ENCODE measurements at places on chromosomes 12 and 14.

DNA sequence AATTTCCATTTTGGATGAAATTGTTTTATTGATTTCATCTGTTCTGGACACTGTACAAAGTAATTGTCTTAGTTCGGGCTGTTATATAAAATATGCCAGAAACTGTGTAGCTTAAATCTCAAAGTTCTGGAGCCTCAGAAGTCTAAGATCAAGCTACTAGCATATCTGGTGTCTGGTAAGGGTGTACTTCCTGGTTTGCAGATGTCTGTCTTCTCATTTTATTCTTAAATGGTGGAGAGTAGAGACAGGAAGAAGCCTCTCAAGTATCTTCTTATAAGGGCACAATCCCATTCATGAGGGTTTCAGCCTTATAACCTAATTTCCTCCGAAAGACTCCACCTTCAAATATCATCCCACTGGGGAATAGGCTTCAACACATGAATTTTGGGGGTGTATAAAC lies 51.3 kb downstream of the MON2 start:
- no peak for DNase-seq

DNA sequence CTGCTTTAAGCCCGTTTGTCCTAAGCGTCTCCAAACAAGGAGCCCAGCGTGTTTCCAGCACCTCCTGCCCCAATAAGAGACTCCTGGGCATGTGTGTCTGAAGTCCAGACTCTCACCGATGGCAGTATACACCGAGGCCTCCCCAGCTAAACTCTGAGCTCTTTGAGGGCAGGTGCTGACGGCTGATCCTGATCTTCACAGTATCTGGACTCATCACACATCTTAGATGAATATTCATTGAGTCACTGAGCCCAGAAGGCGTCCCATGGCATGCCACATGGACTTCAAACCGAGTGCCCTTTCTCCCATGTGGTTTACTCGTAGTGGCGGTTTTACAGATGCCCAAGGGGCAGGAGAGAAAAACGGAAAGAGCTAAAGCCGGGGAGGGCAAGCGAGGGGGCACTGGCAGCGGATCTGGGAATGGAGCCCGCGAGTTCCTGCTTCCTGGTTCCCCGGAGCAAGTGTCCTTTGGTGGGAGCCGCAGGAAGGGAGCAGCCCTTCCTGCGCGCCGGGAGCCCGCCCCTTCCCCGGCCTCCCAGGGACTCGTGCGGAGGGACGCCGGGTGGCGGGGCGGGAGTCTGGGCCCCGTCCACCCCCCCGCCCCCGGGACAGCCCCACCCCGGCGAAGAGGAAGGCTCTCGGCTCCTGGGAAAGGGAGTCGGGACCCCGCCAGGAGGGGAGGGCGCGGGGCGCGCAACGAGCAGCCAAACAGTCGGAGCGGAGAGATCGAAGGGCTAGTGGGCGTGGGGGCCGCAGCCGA lies 585 bp upstream of the TEAD4 start:
- DNase-seq: peak; percentile 57

- DNase-seq: no peak
Observed at GRCh38 chr14:25103271-25103670, 53.3 kb upstream of the STXBP6 start.

DNA sequence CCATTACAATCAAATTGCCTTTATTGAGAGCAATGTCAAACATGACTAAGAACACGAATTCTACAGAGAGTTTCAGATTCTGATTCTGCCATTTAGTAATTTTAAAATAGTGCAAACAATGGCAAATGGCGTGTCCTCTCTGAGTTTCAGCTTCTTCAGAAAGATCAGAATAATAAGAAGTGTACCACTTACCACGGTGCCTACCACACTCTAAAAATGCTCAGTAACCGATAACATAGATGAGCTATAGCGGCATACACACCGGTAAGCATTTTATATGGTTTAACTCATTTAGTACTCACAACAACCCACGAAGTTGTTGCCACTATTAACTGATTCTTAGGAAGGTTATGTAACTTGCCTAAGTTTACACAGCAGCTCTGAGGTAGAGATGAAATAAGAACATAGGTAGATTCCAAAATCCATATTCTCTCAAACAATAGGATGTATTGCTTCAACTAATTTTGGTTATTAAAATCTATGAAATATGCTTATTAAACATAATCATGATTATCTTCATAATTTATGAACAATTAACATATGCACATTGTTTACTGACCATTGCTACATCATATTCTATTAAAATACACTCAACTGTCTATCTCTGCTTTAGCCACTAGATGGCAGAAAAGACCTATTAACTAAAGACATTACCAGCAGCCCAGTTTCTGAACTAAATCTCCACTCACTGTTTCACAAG lies 38.3 kb downstream of the SLC6A15 start:
- peak; percentile 72 for DNase-seq

- DNase-seq: no peak
Observed at GRCh38 chr12:108683906-108684556, 47.3 kb downstream of the CORO1C start.

- DNase-seq: no peak
Observed at GRCh38 chr12:111823891-111824290, 18.1 kb upstream of the MAPKAPK5 start.

DNA sequence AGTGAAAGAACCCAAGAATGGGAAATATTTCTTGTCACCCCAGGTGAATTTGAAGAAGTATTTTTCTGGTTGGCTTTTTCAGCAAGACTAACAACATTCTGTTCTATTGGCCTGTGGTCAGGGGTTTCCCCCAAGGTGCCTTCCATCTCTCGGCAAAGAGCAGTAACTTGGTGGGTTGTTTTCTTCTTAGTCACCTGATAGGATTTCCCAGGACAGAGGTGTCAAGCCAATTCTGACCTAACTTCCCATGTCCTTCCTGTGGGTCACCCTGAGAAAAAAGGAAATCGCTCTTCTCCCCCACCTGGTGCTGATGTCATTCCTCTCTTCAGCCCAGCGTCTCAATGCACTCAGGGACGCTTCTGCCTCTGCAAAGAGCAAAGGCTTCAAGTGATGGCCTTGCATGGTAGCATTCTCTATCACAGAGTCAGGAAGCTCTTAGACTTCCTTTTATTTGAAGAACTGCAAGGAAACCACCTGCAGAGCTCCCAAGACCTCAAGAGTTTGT lies 16.1 kb upstream of the IFNG start:
- DNase-seq: peak; percentile 6

DNA sequence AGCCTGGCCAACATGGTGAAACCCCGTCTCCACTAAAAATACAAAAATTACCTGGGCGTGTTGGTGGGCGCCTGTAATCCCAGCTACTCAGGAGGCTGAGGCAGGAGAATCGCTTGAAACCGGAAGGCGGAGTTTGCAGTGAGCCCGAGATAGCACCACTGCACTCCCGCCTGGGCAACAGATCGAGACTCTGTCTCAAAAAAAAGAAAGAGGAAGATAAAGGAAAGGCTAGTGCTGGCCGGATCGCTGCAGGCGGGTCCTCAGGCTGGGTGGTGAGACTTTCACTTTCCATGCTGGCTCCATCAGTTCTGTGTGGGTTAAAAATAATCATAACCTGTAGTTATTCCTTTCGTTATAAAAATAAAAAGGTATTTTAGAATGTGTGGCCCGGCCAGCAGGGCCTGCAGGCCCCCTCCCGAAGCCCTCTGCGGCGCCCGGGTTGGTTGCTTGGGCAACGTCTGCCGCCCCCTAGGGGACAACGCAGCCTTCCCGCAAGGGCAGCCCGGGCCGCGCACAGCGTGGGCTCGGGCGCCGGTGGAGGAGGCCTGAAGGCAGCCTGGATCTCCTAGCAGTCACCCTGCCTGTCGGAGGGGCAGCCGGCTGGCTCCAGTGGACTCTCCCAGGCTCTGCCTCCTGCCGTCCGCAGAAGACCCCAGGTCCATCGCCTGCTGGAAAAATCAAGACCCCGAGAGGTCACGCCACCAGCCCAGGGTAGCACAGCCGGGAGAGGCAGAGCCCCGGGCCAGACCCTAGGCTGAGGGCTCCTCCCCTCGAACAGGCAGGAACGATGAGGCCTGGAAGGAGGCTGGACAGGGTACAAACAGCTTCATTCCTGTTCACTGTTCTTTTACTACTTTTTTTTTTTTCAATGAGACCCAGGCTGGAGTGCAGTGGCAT lies 5.0 kb upstream of the SLC25A47 start:
- peak; percentile 67 for DNase-seq

GRCh38 chr12:107929436-107929835 lies 154.9 kb downstream of the ASCL4 start:
- peak; percentile 34 for DNase-seq

DNA sequence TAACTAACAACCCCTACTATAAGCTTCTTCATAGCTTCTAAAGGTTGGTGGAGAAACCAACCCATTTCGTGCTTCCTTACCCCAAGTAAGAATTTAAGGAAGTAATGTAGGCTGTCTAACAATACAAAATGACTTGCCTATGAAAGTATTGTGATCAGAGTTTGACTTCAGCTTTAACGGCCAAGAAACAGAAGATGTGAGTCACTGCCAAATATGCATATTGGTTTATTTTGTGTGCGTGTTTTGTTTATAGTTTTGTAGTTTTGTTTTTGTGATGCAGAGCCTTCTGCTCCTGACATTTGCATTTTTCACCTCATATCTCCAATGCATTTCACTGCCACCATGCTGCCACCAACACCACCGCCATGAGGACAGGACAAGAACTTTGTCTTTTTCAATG lies 146.0 kb downstream of the FBXL14 start:
- no peak for DNase-seq

GRCh38 chr12:108468196-108468968 lies 46.7 kb upstream of the FICD start:
- peak; percentile 50 for DNase-seq

- no peak for DNase-seq
Observed at GRCh38 chr14:94384342-94384741, 4.1 kb downstream of the SERPINA1 start.

DNA sequence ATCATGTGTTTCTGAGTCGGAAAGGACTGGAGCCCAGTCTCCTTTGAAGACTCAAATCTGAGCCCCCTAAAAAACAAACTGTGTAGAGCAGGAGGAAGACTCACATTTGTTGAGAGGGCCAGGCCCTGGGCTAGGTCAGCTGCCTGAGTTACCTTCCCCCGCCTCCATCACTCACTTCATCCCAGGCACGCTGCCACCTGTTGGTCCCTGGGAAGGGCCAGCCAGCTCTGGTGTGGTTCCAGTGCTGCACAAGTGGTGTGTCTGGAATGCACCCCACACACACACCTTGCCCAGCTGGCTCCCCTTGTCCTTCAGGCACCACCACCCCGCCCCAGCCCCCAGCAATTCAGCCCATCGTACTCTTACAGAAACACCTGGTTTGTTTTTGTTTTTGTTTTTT lies 9.0 kb downstream of the MVK start:
- no peak for DNase-seq

DNA sequence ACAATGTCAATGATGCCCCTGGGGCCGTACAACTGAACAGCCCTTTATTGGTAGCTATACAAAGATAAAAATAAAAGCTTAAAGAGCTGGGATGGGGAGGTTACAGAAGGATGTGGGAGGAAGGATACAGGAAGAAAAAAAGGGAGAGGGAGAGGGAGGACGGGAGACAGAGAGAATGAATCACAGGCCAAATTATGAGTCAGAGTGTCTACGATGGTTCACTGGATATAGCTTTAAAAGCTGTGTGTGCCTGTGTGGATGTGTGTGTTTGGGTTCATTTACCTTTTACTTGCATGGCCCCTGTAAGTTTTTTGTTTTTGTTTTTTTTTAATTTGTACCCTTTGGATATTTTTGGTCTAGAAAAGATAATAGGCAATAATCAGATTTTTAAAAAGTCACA lies 111.9 kb downstream of the CCDC60 start:
- no peak for DNase-seq

DNA sequence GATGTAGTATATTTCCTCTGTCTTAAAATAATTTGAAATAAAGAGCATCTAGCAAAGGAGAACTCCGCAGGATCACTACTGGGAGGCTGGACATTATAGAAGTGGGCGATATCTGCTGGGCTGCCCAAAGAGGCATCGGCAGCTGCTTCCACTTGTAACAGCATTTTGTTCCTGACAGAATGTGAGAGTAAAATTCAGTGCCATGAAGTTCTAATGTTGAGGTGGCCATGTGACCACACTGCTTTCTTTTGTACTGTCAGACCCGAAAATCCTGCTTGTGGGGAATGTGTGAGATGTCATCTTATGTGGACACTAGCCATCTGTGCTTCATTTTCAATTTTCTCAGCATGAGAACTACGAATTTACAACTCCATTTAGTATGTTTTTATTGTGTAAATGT lies 151.9 kb downstream of the ACSS3 start:
- DNase-seq: no peak

- DNase-seq: peak; percentile 48
Observed at GRCh38 chr14:73887318-73887616, 608 bp downstream of the ZNF410 start.

Measured in lung microvascular endothelial cell (primary cell).